Nucleus accumbens (tissue), 56 donors: ENCODE measurements at places on chromosomes 4 and X.

- no peak for DNase-seq
These were observed 150.3 kb downstream of the GPAT3 start for GRCh38 chr4:83686166-83686565.

DNA sequence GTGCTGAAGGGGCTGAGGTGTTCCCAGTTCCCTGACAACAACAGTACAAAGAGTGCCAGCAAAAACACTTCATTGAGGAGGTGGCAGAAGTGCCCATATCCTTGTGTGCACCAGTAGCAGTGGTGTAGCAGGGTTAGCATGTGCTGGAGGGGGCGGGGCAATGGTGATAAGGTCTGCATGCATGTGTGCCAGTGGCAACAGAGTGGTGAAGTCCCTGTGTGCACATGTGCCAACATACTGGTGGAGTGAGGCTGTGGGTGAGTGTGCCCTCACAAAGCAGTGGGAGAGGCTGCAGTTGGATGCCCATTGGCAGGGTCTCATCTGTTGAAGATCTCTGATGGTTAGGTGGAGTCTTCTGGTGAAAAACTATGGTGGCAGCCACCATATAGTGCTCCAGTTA is 994.6 kb downstream of the PCDH19 start:
- no peak for DNase-seq

- peak; percentile 0 for DNase-seq
These were observed 1176.8 kb downstream of the FAM133A start for GRCh38 chrX:94850811-94851210.

- DNase-seq: no peak
These were observed 18.7 kb upstream of the MAGEA10 start for GRCh38 chrX:152157042-152157441.

DNA sequence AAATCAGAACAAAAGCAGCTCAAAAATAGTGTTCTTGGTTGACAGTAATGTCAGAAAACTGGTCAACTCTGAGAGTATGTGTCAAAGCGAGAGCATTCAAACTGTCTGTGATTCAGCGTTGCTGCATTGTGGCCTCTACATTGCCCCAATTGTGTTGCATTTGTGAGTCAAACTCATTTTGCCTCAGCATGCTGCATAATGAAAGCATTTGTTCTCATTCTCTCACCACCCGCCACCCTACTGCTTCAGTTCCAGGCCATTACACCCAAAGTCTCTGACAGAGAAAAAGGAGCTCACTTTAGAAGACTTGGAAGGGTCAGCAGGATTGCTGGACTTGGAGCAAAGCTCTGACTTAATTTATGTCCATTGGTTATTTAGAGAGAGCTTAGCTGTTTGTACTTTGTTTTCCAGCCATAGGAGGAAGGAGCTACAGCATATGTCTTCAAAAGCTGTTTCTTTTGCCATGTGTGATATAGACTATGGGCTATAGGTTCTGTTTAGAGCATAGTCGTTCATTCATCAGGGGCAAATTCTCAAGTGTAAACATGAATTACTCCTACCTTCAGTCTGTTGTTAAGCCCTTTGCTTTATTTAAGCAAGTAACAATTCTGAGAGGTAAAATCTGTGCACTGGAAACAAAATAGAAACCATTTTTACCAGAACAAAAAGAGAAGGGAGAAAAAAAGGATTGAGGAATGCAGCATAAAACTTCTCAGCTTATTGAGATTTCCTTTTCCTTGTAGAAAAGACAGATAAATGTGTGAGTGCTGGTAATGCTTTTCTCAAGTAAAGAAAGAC is 153.4 kb upstream of the ANK2 start:
- DNase-seq: peak; percentile 47

GRCh38 chr4:109658871-109659410 is 44.3 kb downstream of the CASP6 start:
- no peak for DNase-seq

DNA sequence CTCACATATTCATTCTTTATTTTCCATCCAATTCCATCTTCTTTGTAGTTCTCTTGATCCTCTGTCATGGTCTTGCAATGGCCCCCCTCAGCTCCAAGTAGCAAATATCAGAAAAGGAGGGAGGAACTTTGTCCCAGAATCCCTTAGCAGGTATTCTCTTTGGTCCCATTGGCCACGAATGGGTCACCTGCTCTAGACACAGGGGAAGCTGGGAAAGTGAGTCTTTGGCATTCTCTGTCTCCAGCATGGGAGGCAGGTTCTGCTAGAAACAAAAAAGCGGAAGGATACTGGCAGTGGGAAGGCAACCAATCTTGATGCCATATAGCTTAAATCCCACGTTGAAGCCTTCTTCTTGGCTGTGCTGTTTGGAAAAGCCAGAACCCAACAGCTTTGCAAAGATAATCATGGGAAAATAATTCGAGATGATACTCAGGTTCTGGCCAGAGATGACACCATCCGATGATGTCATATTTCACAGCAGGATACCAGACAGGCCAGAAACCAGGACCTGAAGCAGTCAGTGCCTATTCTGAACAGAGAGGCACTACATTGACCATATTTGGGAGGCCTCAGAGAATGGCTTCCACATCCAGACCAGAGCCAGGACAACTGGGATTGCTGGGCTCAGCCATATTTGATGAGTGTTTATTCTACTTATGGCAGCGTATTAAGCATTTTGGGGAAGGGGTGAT is 110.4 kb upstream of the ATXN3L start:
- no peak for DNase-seq

- DNase-seq: no peak
These were observed 17.3 kb downstream of the TBC1D14 start for GRCh38 chr4:6926681-6927478.

- no peak for DNase-seq
These were observed 4.0 kb downstream of the ING2 start for GRCh38 chr4:183508697-183509335.

DNA sequence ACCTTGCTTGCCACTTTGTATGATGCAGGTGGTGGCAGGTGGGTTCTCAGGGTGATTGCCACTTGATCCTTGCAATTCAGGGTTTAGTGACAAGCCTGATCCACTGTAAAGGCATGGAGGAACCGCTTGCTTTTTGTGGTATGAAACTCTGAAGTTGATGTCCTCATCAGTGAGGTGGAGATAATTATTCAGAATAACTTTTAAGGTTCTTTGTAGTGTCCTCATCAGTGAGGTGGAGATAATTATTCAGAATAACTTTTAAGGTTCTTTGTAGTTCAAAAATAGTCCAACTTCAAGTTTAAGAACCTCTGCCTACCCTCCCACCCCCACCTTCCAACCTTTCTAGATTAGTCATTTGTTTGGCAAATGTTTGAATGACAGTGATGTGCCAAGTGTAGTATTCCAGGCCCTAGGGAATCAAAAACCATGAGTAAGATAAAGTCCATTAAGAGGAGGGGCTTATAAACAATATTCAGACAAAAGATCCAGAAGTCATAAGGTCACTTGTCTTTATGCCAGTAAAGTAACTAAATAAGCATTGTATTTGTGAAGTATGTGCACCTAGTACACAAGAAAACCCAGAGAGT is 51.2 kb downstream of the DCUN1D4 start:
- DNase-seq: no peak

- DNase-seq: peak; percentile 8
These were observed 14.2 kb upstream of the MID1 start for GRCh38 chrX:10634392-10635161.

DNA sequence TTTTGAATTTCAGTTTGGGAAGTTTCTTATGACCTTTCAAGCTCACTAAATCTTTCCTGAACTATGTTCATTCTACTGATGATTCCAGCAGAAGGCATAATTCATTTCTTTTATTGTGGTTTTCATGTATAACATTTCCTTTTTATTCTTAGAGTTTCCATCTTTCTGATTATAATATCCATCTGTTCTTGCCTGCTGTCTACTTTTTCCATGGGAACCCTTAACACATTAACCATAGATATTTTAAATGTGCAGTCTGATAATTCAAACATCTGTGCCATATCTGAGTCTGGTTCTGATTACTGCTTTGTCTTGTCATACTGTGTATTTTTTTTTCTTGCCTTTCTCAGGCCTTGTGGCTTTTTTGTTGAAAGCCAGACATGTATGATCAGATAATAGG is 234.7 kb downstream of the COX7B2 start:
- no peak for DNase-seq

DNA sequence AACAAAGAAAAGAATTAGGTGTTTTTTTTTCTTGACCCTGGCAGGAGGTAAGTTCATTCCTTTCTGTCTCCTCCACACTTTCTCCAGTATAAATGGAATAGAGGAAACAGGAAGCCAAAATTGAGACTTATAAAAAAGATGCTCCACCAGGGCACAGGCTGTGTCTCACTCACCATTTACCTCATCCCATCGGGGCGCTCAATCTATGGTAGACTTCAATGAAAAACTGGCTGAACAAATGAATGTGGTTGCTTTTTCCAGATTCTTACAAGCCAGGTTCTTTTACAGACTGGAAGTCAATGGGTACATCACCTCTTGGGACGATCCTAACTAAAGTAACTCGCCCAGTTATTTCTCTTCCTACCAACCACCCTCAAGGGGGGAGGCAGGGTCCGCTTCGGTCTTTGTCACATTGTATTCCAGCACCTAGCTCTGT is 685 bp downstream of the COMMD8 start:
- no peak for DNase-seq

DNA sequence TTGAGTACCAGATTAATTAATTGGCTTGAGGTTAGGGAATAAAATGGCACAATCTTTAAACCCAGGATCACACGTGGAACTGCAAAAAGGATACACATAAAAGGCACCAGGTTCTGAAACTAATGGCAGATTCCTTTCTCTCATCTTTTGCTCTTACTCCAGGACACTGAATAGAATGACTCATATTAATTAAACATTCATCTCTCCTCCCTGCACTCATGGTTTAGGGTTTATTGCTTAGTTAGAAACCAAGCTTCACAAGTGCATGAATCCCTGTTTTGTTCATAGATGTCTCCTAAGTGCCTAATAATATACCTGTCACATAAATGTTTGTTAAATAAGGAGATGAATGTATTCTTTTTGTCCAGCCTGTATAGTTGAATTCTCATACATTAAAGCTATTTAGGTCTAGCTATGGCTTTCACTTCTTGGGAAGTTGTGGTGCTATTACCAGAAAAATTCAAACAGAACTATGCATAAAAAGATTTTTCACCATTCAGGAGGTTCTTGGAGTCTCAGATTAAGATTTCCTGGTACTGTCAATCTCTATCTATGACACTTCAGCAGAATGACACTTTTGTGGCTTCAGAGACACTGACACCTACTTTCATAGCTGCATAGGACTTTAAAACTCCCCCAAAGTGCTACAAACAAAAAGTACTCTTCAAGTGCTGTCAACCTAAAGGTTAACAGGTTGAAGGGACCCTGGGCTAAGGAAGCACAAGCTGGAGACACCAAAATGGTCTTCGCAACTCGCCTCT is 7.4 kb downstream of the CORIN start:
- no peak for DNase-seq

DNA sequence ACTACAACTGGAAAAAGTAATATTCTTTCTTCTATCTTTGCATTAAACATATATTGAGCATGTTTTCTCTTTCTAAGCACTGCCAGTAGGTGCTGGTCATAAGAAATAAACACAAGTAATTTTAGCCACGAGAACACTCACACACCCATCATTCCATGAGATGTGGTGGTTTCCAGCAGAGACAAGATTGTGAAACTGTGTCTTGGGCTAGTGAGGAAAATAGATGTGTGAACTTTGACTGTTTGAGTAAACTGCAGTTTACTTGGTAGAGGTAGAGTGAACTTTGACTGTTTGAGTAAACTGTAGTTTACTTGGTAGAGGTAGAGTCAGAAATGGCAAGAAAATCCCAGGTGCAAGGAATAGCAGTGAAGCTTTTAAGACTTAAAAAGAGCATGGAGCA is 300.9 kb upstream of the HS3ST1 start:
- DNase-seq: no peak

- DNase-seq: no peak
These were observed 85.1 kb upstream of the LCORL start for GRCh38 chr4:18106620-18107019.

DNA sequence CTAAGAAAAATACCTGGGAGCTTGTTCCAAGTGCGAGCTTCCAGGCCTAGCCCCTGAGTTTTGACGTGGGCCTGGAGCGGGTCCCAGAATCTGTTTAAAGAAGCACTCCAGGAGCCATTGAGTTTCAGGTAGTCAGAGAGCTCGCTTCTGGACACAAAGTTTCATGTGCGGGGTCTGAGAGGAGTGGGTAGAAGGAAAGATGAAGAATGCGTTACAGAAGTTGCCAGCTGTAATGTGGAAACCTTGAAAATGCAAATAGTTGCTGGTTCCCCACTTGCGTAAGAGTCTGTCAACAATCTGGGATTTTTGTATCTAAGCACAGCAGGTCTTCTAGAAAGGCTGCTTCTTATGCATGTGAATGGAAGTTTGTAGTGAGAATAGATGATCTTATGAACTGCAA is 77.5 kb upstream of the CLCN4 start:
- DNase-seq: no peak

GRCh38 chr4:1463088-1463926 is 57.1 kb upstream of the NKX1-1 start:
- no peak for DNase-seq

GRCh38 chr4:155908187-155909139 is 5.0 kb downstream of the TDO2 start:
- no peak for DNase-seq

DNA sequence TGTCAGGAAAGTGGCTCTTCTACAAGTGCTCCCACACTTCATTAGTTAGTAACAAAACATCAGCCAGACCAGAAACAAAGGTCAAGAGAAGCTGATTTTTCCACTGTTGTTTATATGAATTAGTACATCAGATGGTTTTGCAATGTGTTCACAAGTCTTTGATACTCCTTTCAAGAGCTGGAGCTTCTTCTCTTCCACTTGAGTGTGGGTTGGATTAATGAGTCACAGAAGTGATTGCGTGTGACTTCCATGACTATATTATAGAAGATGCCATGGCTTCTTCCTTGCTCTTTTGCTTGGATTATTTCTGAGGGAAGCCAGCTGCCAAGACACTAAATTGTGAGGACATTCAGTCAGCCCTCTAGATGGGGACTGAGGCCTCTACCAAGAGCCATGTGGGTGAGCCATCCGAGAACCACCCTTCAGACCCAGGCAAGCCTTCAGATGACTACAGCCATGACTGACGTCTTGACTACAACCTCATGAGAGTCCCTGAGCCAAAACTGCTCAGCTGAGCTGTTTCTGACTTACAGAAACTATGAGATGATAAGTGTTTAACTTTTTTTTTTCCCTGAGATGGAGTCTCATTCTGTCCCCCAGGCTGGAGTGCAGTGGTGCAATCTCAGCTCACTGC is 18.1 kb downstream of the SOWAHB start:
- no peak for DNase-seq

DNA sequence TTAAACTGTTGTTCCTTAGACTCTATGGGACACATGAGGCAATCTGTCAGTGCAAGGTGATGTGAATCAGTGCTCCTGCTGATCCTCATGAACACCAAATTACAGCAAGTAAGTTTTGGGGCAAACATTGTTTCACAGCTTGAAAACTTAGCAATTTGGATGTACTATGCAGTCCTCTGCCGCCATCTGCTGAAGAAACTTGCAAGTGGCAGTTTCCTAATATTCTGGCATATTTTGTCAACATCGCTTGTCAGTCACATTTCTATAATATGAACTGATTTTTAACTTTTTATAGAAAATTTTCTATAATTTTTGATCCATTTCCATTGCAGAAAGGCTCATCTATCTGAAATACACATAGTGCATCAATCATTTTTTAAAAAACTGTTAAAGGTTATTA is 56.3 kb downstream of the ZAR1 start:
- peak; percentile 11 for DNase-seq

GRCh38 chr4:48153791-48154550 is 19.9 kb upstream of the TXK start:
- DNase-seq: no peak

- DNase-seq: no peak
These were observed 117.8 kb downstream of the AFF1 start for GRCh38 chr4:87052615-87053014.

GRCh38 chr4:143389579-143390195 is 53.0 kb downstream of the GAB1 start:
- DNase-seq: no peak
